Choroid plexus epithelial cell (primary cell): ENCODE measurements at places on chromosomes 5 and 9.

GRCh38 chr9:108553111-108553635, 302.6 kb downstream of the ACTL7B start:
- no peak for DNase-seq

GRCh38 chr5:28958581-28958980, 1920.2 kb upstream of the CDH9 start:
- DNase-seq, result no peak

GRCh38 chr5:18553269-18553668, 919.0 kb downstream of the TAF11L14 start:
- peak; percentile 25 for DNase-seq

DNA sequence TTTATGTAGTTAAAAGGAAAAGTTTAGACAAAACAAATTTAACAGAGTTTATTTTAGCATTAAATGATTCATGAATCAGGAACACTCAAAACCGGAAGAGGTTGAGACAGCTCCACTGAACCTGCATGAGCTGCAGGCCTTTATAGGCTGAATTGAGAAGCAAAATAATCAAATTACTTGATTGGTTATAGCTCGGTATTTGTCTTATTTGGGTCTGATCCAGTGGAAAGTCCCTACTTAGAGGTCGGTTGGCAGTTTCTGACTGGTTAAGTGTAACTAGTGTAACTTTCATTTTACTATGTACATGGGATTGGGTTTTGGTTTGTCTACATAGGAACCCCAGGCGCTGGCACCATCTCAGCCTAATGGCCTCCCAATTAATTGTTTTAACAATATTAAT, 74.1 kb upstream of the PIK3R1 start:
- peak; percentile 81 for DNase-seq

DNA sequence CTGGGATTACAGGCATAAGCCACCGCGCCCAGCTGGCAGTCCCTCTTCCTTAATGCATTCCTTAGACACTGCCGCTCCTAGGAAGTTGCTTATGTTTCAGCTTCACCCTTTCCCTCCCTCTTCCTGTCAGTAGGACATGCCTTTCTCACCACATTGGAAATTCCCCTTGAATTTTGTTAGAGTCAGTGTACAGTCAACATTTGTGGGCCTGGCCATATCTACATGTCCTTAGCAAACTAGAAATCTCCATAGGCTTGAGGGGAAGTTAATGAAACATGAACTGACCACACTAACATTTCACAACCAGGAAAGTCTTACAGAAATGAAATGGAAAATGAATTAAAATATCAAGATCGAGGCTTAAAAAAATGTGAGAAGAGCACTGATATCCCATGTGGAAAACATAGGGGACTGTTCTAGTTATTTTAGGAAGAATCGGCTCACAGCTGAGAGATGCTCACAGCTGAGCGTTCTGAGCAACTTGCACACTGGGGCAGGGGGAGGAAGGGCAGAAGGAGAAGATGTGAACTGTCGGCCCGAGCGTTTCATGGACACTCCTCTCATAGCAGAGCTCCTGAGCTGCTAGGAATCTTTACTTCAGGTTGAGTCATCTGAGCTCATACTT, 21.1 kb upstream of the LVRN start:
- DNase-seq, result peak; percentile 99
